AG08395 (cell line): ENCODE measurements at places on chromosomes 4 and X.
A peak's percentile ranks its signal among the peaks of the same experiment; 100 is the strongest.

DNA sequence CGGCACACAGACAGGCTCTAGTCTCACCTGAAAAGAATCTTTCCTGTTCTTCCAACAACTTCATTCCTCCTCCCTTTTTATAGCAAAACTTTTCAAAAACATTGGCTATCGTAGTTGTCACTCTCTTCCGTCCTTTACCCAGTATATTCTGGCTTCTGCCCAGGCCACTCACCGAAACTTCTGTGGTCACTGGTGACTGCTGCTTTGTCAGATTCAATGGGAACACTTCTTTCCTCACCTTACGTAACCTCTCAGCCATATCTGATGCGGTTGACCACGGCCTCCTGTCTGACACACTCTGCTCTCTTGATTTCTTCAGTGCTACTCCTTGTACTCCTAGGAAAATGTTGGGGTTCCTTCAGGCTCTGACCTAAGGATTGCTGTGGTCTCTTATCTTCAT, 9.2 kb upstream of the RNF150 start:
- DNase-seq = no peak

GRCh38 chr4:107187091-107187490, 151.0 kb upstream of the DKK2 start:
- DNase-seq = no peak

GRCh38 chr4:147049946-147050345, 104.3 kb upstream of the TTC29 start:
- no peak for DNase-seq

GRCh38 chr4:111793433-111794091, 351.7 kb upstream of the FAM241A start:
- no peak for DNase-seq

DNA sequence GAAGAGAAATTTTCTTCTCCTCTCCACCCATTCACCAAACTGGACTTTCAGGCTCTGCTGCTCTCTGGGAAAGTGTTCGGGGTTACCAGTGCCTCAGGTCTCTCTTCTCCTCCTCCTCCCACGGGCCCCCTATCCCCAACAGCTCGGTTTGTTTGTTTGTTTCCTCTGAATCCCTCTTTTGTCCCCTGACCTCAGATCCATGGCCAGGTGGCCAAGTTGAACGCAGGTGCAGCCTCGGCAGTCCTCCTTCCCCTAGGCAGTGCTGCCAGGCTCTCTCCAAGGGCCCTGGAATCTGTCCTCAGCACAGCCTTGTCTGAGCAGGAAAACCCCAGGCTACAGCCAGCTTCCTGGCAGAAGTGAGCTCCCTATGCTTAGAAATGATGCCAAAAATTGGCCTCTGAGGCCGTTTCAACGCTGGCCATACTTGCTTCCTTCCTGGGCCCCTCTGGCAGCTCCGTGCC, 60.0 kb downstream of the FHDC1 start:
- DNase-seq = no peak

DNA sequence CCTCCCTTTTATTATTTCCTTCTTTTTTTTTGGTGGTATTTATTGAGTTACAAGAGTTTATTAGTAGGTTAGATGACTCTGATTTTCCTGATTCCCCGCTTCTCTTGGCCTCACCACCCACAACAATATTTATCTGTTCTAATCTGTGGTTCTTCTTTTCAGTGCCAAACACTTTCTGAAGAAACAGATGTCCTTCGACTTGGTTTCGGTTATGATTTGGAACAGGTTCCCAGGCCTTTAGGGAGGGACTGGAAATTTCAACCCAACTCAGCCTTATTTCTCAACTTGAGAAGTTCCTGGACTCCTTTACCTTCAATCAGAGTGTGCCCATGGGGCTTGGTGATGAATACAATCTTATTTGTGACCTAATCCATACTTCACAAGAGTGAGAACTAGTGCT, 108.1 kb downstream of the UCHL1 start:
- no peak for DNase-seq

GRCh38 chr4:795726-796119, 30.2 kb downstream of the CPLX1 start:
- no peak for DNase-seq

- DNase-seq = no peak
Observed at GRCh38 chr4:79210636-79211049, 115.2 kb downstream of the NAA11 start.

DNA sequence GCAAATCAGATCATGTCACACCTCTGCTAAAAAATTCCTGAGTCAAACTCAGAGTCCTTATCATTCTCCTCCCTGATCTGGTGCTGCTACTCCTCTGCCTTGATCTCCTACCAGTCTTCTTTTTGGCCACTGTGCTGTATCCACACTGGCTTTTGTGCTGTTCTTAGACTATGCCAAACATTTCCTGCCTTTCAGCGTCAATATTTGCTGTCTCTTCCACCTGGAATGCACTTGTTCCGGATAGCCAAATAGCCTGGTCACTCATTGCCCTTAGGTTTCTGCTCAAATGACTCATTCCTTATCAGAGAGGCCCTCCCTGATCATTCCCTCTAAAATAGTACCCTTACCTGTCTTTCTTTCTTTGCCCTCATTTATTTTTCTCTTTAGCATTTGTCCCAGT, 24.4 kb upstream of the RP2 start:
- DNase-seq = no peak

GRCh38 chr4:11487868-11488544, 59.3 kb upstream of the HS3ST1 start:
- no peak for DNase-seq

GRCh38 chr4:2734612-2735011, 21.5 kb downstream of the TNIP2 start:
- DNase-seq = no peak

DNA sequence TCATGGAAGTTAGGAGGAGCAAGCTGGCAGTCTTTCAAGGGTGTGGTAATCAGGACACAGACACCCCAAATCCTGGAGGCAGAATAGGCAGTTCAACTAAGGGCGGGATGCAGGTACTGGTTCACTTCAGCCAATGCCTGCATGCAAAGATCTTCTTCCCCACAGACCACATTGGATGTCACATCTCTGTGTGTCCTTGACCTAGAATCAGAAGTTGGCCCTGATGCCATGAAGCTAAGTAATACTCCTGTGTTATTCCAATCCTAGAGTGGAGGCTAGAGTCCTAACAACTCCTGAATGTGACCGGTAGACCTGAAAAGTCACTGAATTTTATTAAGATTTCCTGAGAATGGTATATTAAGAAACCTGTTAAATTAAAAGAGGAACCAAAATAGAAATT, 165.5 kb downstream of the DMD start:
- DNase-seq = no peak

GRCh38 chr4:134848681-134849080, 647.1 kb upstream of the PABPC4L start:
- DNase-seq = no peak

GRCh38 chr4:5755679-5756078, 44.7 kb downstream of the EVC start:
- no peak for DNase-seq

DNA sequence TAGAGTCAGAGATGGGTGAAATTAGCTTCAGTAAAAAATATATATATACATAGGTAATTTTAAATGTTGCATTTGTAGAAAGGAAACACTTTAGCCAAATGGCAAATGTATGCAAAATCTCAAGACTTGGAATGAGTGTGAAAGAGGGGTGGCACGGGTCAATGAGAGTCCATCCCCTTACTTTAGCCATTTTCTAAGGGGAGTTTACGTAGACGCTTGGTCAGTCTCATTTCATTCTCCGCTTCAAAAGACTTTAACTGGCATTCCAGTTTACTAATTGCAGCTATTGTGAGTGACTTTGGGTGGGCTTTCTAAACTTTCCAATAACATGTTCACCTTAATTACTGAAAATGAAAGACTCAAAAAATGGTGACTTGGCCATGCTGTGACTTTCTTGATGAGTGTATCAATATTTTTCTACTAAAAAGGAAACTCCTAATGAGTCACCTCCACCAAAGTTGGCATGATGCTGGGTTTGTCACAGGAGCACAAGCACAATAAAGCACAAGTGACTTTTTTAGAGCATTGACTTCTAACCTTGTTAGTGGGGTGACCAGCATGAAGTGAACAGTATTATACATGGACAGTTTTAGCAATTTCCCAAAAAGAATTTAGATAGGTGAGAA, 356.0 kb upstream of the RASGEF1B start:
- DNase-seq = no peak

GRCh38 chr4:126959056-126959745, 673.6 kb upstream of the INTU start:
- no peak for DNase-seq

GRCh38 chr4:182897601-182898478, 19.3 kb downstream of the DCTD start:
- no peak for DNase-seq

GRCh38 chr4:149838036-149838435, 22.4 kb upstream of the IQCM start:
- DNase-seq = no peak

DNA sequence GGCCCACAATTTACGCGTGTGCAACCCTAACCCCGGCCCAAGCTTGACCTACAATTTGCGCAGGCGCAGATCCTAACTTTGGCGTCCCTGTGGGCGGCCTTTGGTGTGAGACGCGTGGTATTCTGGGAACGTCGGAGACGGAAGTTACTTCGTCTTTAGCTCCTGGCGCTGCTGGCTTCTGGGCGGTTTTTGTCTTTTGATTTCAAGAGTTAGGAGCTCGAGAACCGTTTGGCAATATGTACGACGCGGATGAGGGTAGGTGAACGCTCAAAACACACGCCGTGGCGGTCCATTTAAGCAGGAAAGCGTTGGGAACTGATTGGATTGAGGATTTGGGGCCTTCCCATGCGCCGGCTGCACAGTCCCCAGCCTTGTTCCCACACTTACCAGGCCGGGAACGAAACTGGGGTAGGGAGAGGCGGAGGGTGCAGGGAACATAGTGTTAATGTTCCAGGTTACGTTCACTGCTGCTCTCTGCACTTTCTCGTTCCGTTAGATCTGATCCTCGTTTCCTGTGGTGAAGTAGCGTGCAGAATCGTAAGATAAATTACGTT, at the start of gene POLR2B:
Gene POLR2B, plus strand, starts transcription at position 147 of the 554 bp plus-strand sequence. Its CDS starts 90 bp downstream, at position 237.
- peak; percentile 95 for DNase-seq

DNA sequence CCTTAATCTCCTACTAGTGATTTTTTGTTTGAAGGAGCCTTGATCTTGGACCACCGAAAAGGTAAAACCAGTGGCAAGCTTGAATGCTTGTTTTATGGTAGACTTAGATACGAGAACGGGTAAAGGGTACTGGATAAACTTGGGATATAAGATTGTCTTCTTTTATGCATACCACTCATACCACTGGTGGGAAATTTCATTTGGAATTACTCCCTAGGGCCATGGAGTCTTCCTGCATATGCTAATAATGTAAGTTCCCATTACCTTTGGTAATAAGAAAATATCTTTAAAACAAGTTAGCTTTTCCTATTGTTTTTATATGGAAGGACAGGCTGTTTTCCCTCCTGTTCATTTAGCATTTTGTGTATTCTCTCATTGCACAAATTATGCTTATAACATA, 11.7 kb downstream of the SMARCAD1 start:
- no peak for DNase-seq

- DNase-seq = no peak
Observed at GRCh38 chr4:53039741-53040458, 177.8 kb downstream of the RASL11B start.

DNA sequence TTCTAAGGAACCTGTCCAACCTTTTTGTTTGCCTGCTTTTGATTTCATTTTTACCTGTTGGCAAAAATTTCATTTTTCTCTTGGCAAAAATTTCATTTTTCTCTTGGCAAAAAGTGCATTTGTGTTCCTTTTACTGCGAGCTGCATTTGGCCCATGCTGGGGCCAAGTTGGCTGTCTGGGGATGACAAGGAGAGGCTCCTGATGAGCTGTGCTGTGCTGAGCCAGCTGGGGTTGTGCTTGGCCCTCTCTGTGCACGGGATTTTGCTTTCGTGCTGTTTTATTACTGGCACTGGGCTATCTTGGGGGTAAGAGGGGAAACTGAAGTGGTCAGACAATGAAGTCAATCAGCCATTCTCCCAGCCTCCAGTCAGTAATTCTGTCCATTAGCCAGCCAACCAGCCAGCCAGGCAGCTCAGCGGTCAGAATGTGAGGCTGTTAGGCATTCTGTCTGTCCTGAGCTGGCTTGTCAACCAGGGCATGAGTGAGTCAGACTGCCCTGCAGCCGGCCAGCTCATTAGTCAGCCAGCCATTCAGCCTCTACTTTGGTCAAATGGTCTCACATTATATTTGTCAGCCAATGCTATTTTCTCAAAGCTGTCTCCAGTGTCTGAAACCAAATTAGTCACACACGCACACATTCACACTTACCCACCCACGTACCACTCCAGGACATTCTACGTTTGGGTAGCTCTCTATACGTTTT, 56.9 kb upstream of the PRPS1 start:
- peak; percentile 87 for DNase-seq

DNA sequence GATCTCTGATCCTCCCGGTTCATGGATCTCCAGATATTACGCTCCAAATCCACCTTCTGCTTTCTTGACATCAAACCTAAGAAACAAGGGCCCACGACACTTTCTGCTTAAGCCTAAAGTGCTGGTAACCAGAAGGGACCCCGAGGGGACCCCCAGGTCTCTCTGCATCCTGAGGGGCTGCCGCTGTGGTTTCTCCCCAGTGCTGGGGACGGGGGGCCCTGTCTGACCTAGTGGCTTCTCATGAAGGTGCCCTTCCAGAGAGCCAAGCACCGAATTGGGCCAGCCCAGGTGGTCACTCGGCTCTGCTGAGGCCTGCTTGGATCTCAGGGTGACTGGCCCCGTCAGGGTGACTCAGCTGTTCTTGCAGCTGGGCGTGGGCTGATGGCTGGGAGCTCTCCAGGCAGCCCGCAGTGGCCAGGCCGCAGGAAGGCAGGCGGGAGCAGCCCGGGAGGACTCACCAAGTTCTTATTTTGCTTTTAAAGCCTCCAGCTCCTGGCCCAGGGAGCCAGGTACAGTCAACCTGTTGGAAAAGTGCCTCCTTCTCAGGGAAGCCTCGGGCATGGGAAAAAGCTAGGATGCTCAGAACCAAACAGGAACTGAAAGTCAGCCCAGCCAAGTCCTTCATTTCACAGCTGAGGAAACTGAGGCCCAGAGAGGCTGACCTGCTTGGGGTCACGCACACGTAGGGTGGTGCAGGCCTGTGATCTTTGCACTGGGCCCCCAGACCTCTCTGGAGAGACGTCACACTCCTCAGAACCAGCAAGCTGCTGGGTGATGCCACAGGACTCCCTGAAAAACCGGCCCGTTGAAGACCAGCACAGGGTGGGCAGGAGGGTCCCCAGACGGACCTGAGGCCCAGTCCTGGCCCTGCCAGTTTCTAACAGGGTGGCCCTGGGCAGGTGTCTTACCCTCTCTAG, 16.7 kb downstream of the BLOC1S4 start:
- DNase-seq = peak; percentile 94

- DNase-seq = no peak
Observed at GRCh38 chrX:65601126-65601525, 66.3 kb upstream of the MSN start.
